Esophagus muscularis mucosa (tissue), 4 donors: ENCODE measurements at places on chromosomes 12 and 14.

- no peak for DNase-seq
These were observed 166.1 kb upstream of the CCND2 start for GRCh38 chr12:4107436-4107878.

DNA sequence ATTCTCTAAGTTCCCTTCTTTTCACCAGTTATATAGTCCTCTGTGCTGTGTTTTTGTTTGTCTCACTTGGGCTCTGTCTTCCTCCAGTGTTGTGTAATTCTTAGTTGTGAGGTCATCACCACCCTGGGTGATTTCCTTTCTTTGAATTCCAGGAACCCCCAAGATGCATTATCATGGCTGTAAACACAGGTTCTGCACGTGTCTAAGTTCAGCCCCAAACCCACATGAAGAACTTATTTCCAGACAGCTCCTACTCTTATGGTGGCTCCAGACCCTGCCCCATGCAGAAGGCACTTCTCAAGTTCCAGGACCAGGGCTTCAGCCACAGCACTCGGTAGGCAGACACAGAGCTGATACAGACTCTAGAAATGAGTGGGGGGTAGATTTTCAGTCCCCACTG lies 560.5 kb downstream of the BCL11B start:
- no peak for DNase-seq

DNA sequence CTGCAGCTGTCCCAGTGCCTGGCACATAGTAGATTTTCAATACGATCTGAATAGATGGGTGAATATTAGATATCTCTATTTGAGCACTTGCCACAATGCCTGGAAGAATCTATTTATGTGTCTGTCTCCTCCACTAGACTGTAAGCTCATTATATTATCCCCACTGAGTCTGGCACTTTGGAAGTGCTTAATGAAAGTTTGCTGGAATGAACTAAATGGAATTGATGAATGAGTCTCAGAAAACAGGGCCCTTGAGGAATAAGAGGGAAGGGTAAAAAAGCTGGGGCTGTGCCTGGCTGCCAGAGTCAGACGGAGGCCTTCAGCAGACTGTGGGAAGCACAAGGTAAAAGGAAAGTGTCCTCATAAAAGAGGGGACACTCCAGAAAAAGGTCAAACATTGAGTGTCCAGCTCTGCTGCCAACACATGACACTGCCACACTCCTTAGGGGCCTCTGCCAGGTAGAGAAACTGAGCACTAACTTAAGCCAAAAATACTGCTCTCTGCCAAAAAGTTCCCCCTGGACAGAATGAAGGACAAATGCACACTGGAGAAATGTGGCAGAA lies 39.3 kb downstream of the GLT8D2 start:
- DNase-seq, result no peak

- no peak for DNase-seq
These were observed 257.4 kb upstream of the ATP2B1 start for GRCh38 chr12:89965993-89966392.

DNA sequence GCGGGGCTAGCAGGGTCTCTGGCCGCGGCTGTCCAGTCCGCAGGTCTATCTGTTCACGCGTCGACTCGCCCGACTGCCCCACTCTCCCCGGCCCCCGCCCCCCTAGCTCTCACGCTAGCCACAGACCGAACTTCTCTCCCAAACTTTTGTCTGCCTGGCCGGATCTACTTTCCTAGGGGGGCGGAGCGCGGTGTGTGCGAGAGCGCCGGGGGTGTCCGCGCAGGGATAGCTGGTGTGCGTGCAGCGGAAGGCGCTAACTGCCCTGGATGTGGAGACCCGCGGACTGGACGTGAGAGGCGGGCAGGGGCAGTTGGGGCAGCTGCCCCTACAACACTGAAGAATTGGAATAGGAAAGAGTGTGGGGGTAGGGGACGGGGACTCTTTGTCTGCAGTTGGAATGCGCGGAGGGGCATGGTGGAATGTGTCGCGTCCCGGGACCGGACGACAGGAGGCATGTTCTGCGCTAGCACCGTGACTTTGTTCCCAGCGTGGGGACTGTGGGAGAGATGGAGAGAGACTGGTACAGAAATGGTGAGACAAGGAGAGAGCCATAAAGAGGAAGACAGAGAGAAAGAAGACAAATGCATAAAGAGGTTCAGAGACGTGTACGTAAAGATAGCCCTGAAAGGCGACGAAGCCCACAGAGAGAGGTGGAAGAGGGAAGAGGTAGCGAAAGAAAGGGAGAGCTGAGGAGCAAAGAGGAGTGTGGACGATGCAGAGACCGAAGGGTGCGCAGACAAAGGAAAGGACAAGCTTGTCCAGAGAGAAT lies at the start of gene AJUBA:
Gene AJUBA (minus strand): TSS at position 75 of the 769 bp plus-strand sequence. CDS start 285 bp downstream, outside the sequence.
- DNase-seq, result peak; percentile 95

DNA sequence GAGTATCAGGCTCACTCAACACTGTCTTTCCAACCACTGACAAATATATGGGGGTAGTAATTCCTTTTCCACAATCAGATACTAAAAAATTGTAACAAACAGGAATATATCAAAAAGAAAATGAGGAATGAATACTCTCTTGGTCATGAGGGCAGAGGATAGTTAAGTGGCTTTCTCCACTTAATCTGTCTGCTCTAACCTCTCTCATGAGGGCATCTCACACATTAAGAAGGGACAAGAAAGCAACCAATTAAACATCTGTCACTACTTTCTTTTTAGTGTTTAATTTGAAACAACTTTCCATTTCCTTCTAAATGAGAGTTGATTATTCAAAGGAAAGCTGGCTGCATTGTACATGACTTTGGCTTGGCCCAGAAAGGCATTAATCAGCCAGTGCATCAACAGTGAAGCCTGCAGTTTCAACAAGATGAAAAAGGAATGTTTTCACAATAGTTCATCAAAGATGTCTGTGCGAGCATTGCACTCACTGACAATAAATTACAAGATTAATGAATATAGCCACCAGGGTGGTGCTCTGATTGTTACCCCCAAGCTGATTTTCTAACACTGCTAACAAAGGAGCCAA lies 142.0 kb downstream of the SEC23A start:
- no peak for DNase-seq

GRCh38 chr14:96363751-96364336 lies 518 bp downstream of the GSKIP start:
- DNase-seq, result no peak

- no peak for DNase-seq
These were observed 157.5 kb downstream of the TGFB3 start for GRCh38 chr14:75824318-75824717.

DNA sequence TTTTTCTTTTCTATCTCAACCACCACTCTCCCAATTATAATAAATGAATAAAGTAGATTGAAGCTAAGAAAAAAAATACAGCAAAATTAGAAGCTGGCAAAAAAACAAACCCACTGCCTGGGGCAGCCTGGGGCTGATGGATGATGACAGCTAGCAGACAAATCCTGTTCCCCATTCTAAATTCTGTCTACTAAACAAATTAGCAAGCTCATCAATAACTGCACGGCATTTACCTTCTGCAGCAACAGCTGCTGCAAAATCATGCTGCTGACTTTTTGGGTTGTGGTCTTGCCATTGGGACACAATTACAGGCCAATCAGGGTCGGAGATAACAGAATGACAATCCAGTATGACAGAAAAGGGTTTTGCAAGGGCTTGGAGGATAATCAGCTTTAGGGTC lies 443.6 kb upstream of the SOX5 start:
- DNase-seq, result no peak
